ENCODE measurements at places on chromosomes 13 and 19.

- no peak for DNase-seq
Observed at GRCh38 chr19:5128936-5129389, 160.1 kb downstream of the KDM4B start.

GRCh38 chr13:70043685-70044084, 63.9 kb upstream of the ATXN8OS start:
- DNase-seq, result no peak

- DNase-seq, result no peak
Observed at GRCh38 chr19:900302-901111, 7.2 kb downstream of the RNU6-9 start.

- peak; percentile 21 for DNase-seq
Observed at GRCh38 chr13:99501848-99502301, 603 bp downstream of the TM9SF2 start.

GRCh38 chr13:39935155-39935554, 279.7 kb downstream of the COG6 start:
- DNase-seq, result no peak

GRCh38 chr19:27794494-27795042, 1418.4 kb downstream of the UQCRFS1 start:
- DNase-seq, result peak; percentile 49

GRCh38 chr13:110396913-110397381, 89.9 kb downstream of the COL4A2 start:
- DNase-seq, result peak; percentile 71

DNA sequence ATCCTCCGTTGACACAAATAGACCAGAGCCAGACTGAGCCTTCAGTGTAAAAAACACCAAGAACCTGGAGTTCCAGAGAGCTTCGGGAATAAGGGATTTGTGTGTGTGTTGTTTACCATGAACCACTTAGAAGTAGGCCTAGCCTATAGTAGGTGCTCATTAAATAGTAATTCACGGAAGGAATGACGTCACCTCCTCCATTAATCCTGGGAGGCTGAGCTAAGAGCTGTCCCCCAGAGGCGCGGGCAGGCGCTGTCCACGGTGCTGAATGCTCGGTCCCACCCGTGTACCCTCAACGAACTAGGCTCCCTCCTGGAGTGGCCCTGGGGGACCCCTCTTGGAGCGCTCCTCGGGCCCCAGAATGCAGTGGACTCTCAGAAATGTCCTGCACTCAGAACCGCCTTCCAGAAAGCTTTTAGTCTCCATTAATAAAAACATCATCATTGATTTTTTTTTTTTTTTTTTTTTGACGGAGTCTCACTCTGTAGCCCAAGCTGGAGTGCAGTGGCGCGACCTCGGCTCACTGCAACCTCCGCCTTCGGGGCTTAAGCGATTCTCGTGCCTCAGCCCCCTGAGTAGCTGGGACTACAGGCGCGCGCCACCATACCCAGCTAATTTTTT, 6.5 kb downstream of the UNC13A start:
- peak; percentile 61 for DNase-seq

DNA sequence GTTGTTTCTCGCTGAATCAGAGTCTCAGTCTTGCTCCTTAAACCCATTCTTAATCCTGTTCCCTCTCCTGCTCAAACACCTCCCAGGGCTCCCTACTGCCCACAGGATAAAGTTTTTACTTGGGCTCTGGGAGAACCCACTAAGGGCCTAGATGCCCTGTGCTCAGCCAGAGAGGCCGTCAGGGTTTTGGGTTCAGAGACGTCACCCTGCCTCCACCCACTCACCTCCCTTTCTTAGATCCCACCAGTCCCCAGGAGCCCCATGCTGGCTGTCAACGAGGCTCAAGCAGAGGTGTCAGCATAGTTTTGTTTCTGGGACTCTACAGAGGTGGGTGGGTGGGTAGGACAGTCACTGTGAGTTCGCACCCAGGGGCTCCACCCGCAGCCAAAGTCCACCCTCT, 15.5 kb upstream of the CYP4F2 start:
- no peak for DNase-seq

- DNase-seq, result peak; percentile 64
Observed at GRCh38 chr19:29873024-29873800, 61.4 kb downstream of the CCNE1 start.

GRCh38 chr19:11225815-11226214, 13.6 kb upstream of the ANGPTL8 start:
- DNase-seq, result no peak

- no peak for DNase-seq
Observed at GRCh38 chr19:11421371-11422098, 2.4 kb upstream of the RGL3 start.

DNA sequence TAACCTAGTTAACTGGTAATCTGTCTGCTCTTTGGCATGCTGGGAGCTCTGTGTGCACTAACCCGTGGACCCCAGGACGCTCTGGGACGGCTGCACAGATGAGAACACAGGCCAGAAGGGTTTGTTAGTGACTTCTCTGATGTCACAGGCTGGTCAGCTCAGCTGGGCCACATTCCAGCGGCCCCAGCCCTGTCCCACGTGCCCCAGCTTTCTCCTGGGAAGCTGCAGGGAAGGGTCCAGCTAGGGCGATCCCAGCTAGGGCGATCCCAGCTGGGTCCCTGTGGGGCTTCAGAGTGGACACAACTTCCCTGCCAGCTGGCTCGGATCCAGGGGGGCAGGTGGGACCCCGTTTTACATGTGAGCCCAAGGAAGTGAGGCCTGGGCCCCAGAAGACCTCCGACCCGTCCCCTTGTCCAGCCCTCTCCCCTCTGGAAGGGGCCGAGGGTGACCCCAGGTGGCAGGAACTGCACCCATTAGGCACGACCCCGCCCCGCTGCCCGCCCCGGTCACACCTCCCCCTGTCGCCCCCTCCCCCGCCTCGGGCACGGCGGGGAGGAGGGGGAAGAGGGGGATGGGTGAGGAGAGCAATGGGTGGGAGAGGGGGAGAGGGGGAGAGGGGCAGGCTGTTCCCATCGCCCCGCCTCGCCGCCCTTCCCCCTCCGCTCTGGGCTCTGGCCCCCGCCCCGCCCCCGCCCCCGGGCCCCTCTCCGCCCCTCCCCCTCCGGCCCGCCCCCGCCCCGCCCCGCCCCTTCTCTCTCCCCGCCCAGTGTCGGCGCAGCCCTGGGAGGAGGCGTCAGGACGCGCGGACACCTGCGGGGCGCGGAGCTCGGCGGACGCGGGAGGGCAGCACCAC, 75.2 kb upstream of the MCF2L start:
- peak; percentile 80 for DNase-seq

DNA sequence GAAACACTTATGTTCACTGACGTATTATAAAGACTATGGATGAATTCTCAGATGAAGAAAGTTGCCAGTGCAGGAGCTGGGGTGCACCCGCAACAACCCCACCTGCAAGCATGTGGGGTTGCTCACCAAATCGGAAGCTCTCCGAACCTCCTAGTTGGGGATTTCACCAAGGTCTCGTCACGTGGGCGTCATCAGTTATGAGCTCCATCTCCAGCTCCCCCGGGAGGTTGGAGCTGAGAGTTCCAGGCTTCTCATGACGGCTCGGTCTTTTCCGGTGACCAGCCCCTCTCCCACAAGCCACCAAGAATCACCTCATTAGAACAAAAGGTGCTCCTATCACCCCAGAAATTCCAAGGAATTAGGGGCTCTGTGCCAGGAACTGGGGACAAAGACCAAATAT, 46.1 kb upstream of the TUBGCP3 start:
- no peak for DNase-seq

GRCh38 chr19:29004796-29005195, 208.2 kb downstream of the UQCRFS1 start:
- no peak for DNase-seq

- DNase-seq, result no peak
Observed at GRCh38 chr19:39083983-39084731, at the start of gene ACP7. Gene ACP7, plus strand, starts transcription at chr19:39084368. Its CDS starts 902 bp downstream, at chr19:39085270.

- no peak for DNase-seq
Observed at GRCh38 chr19:30942636-30943035, 406.6 kb downstream of the TSHZ3 start.

DNA sequence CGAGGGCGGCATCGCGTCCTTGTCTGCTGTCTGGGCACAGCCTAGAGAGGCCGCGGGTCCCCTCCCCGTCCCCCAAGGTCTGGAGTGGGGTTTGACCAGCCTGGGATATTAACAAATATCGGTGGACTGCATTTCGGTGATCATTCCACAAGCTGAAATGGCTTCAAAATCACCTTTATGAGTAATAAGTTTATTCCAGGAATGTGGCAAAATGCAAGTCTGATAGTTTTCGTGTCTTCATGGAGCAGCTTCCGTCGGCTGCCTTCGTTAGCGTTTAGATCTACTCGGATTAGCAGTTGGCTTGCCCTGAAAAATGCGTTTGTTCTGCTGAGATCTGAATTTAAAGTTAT, 1.1 kb upstream of the GJA3 start:
- DNase-seq, result no peak

DNA sequence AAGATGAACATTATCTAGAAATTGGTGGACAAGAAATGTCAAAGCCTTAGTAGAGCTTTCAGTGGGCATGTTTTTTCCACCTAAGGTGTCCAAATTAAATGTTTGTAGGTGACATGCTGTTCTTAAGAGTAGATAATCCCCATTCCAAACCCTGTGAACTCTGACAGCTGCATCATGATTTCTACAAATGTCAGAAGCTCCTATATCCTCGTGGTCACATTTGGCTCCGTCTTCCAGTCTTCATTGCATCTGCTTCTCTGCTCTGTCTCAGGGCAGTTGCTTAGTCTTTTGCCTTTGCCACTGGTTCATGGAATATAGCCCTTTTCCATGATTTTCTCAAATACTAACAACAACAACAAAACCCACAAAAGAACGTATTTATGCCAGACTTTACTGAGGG, 234.5 kb downstream of the DLEU7 start:
- no peak for DNase-seq

GRCh38 chr19:51986309-51987291, at the start of gene ZNF350:
Gene ZNF350, minus strand, starts transcription at chr19:51986840. Its CDS starts 12,480 bp downstream, at chr19:51974360.
- peak; percentile 76 for DNase-seq

DNA sequence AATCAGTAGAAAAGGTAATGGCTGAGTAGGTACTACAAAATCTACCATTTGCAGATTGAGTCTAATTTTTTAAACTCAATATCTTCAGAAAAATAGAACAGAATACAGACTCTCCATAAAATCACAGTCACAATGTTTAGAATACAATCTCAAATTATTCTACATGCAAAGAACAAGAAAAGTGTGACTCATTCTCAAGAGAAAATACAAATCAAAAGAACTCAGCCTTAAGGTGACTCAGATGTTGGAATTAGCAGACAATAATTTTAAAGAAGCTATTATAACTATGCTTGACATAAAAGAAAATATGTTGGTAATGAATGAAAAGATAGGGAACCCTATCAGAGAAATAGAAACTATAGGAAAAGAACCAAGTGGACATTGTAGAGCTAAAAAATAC, 78.9 kb downstream of the RXFP2 start:
- DNase-seq, result no peak

GRCh38 chr19:57110592-57111328, 9.0 kb upstream of the USP29 start:
- DNase-seq, result no peak
